ENCODE measurements at places on chromosomes 2 and 18. TPM values are rescaled to one million over a fixed set of nuclear protein-coding genes. Genes with fewer than 3 reads are reported as not detected.

- no peaks in the 10 kb centered on the region for H3K36me3 ChIP-seq
- no peak for DNase-seq
- H3K27me3 ChIP-seq, result peaks cover 2% of the 10 kb centered on the region
- H3K4me3 ChIP-seq, result no peak overlapping the region
- H3K27ac ChIP-seq, result no peak overlapping the region
Observed at GRCh38 chr18:23778828-23779227, 89.6 kb downstream of the LAMA3 start.

Gene VAMP8
- 1.1 TPM for total RNA-seq

GRCh38 chr2:169659320-169659719 is 34.9 kb downstream of the CFAP210 start:
- H3K27ac ChIP-seq, result no peak overlapping the region
- H3K4me3 ChIP-seq, result no peak overlapping the region
- peaks cover 7% of the 10 kb centered on the region for H3K4me1 ChIP-seq
- peaks cover 5% of the 10 kb centered on the region for H3K27me3 ChIP-seq
- DNase-seq, result no peak

Gene STRADB
- total RNA-seq, result 40.4 TPM

Gene UPP2
- total RNA-seq, result not detected

Gene PAX3
- 52.2 TPM for total RNA-seq

DNA sequence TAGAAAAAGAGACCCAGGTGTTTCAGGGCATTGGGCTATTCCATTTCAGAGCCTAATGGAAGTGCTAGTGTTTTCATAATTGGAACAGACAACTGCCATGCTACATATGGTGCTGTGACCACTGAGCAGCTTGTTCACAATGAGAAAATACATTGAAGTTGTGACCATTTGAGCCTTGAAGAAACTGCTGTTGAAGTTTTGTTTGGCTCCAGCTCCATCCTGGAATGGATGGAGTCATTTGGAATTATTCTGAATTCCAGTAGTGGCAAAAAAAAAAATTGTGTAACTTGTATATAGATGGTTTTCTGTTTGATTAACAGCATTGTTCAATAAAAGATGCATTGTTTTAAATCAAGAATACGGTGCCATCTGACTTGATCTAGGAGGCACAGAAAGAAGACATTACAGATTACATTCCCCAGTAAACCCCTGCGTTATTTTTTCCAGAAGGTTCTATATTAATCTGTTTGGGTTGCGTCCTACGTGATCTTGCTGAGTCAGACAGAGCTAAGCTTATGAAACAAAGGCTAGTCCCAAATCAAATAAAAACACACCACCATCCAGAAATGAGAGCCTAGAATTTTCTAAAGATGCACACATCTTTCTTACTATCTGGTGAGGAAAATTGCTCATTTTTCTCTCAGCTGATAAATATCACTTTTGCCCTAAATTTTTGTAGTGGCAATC is 19.2 kb downstream of the FMNL2 start:
- H3K27me3 ChIP-seq, result no peaks in the 10 kb centered on the region
- H3K36me3 ChIP-seq, result no peaks in the 10 kb centered on the region
- H3K4me3 ChIP-seq, result no peak overlapping the region
- H3K27ac ChIP-seq, result no peak overlapping the region
- DNase-seq, result no peak

DNA sequence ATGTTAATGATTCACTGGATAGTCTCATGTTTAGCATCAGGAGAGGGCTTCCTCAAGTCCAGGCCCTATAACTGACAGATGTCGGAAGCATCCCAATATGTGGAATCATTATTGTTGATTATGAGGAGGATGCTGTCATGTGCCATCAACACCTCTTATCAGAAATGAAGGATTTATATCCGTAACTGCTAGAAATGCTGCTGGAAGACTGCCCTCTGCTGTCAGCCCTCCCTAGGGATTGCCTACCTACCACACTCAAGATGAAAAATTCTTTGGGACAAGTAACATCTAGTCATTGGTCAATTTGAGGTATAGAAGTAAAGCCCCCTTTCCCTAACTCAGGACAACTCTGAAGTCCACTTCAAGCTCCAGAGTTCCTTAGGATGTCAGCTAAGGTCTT is 1166.5 kb upstream of the NXPH2 start:
- H3K27ac ChIP-seq, result no peak overlapping the region
- no peak for DNase-seq
- H3K27me3 ChIP-seq, result no peaks in the 10 kb centered on the region
- H3K4me1 ChIP-seq, result no peaks in the 10 kb centered on the region
- no peaks in the 10 kb centered on the region for H3K36me3 ChIP-seq

Gene RGPD4
- total RNA-seq, result 0.05 TPM

- H3K36me3 ChIP-seq, result no peaks in the 10 kb centered on the region
- no peak overlapping the region for H3K27ac ChIP-seq
- no peaks in the 10 kb centered on the region for H3K27me3 ChIP-seq
- no peak for DNase-seq
- H3K4me3 ChIP-seq, result no peak overlapping the region
Observed at GRCh38 chr2:173866874-173867618, 98.1 kb downstream of the SP3 start.

Gene ALPI
- not detected for total RNA-seq

DNA sequence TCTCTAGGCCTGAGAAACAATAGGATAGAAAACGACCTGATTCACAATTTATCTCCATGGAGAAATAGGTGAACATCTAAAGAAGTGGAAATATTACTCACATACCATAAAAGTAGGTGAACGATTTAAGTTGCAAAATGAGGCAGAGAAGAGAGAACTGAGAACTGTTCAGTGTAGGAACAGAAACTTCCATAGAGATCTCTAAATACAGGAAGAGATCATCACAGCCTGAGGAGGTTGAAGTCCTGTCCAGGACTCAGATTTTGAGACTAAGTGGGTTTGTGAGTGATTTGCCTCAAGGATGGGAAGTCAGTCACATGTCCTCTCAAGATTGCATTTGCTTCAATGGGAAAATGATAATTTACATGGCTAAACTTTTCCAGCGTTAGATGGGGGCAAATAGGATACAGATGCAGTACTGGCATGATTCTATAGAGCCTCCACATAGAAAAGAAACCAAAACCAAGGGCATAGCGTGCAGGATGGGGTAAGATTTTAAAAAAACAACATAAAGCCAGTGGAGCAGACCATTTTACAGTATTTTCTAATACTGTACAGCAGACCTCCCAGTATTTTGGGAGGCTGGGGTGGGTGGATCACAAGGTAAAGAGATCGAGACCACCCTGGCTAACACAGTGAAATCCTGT is 68.8 kb downstream of the MEP1B start:
- H3K27ac ChIP-seq, result no peak overlapping the region
- H3K4me3 ChIP-seq, result no peak overlapping the region
- peaks cover 6% of the 10 kb centered on the region for H3K36me3 ChIP-seq
- H3K4me1 ChIP-seq, result no peaks in the 10 kb centered on the region
- DNase-seq, result no peak

Gene PTH2R
- not detected for total RNA-seq

GRCh38 chr2:142794850-142795249 is 82.6 kb upstream of the KYNU start:
- no peak overlapping the region for H3K4me3 ChIP-seq
- no peak overlapping the region for H3K27ac ChIP-seq
- H3K4me1 ChIP-seq, result peaks cover 6% of the 10 kb centered on the region
- no peaks in the 10 kb centered on the region for H3K27me3 ChIP-seq

- H3K4me1 ChIP-seq, result peaks cover 7% of the 10 kb centered on the region
- DNase-seq, result no peak
- H3K27me3 ChIP-seq, result no peaks in the 10 kb centered on the region
- H3K4me3 ChIP-seq, result no peak overlapping the region
- H3K36me3 ChIP-seq, result no peaks in the 10 kb centered on the region
Observed at GRCh38 chr2:35503738-35504199, 851.8 kb upstream of the CRIM1 start.

DNA sequence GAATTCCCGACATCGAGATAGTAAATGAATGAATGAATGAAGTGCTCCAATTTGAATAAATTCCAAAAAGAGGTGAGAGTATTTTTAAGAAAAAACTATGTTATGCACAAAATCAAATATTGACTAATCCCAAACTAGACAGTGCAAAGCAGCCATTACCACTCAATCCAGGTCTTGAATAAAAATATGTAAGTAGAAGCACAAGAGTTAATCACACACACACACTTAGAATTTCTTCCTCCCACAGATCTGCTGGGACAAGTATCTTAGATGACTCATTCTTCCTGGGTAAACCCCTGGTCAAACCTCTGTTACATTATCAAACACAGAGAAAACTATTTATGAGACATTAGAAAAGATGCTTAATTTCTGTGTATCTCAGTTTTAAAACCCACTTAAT is 102.0 kb downstream of the PLA2R1 start:
- no peak for DNase-seq
- H3K4me3 ChIP-seq, result no peak overlapping the region
- H3K27me3 ChIP-seq, result no peaks in the 10 kb centered on the region
- no peaks in the 10 kb centered on the region for H3K36me3 ChIP-seq

Gene FNDC4
- 14.2 TPM for total RNA-seq

DNA sequence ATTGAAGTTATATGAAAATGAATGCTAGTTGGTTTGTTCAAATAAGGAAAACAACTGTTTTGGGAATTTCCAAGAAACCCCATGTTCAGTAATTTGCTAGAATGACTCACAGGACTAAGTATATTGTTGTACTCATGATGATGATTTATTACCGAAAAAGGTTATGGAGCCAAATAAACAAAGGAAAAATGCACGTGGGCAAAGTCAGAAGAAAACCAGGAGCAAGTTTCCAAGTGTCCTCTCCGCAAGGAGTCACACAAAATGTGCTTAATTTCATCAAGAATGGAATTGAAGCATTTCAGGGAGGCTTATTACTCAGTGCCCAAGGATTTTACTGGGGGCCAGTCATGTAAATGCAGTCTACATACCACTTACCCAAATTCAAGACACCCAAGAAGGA is 1652.4 kb upstream of the TMEFF2 start:
- H3K27ac ChIP-seq, result no peak overlapping the region
- H3K27me3 ChIP-seq, result no peaks in the 10 kb centered on the region
- H3K4me3 ChIP-seq, result no peak overlapping the region
- no peak for DNase-seq

DNA sequence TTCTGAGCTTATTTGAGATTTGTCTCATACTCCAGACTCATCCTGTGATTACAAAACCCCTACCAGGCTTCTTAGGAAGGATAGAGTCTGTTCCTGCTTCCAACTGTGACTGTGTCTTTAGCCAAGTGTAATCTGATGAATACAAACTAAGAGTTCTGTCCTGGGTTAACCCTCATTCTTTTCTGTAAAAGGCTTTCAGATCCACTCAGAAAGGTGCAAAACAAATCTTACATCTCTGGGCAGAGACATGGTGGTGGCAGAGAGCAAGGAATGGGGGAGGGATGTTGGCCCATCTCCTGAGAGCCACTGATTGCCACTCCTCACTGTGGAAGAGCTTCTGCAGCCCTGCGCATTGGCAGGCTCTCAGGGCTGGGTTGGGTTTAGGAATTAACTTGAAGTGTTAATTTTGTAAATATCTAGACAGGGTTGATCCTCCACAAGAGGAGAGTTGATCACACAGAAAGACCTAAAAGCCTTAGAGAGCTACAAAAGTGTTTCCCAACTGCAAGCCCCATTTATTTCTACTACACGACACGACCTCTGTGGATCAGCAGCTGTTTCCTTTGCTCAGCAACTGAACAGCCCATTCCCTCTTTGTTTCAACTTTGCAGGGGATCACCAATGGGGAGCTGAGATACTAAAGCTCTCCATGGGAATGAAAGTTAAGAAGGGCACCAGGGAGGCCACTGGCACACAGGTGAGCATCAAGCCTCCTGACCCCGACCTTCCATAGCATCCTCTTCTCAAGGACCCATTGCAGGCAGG is 23.7 kb upstream of the SPTBN1 start:
- no peaks in the 10 kb centered on the region for H3K27me3 ChIP-seq
- H3K4me3 ChIP-seq, result no peak overlapping the region
- peaks cover 5% of the 10 kb centered on the region for H3K4me1 ChIP-seq
- no peaks in the 10 kb centered on the region for H3K36me3 ChIP-seq
- H3K27ac ChIP-seq, result peak overlapping the region; percentile 64

GRCh38 chr2:65193446-65193845 is 34.2 kb upstream of the ACTR2 start:
- no peak overlapping the region for H3K27ac ChIP-seq
- H3K4me1 ChIP-seq, result peaks cover 6% of the 10 kb centered on the region
- H3K27me3 ChIP-seq, result no peaks in the 10 kb centered on the region
- no peak overlapping the region for H3K4me3 ChIP-seq

DNA sequence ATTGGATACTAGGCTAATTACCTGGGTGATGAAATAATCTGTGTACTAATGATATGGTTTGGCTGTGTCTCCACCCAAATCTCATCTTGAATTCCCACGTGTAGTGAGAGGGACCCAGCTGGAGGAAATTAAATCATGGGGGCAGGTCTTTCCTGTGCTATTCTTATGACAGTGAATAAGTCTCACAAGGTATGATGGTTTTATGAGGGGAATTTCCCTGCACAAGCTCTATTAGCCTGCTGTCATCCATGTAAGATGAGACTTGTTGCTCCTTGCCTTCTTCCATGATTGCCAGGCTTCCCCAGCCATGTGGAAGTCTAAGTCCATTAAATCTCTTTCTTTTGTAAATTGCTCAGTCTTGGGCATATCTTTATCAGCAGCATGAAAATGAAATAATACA is 394.1 kb upstream of the SYT4 start:
- H3K4me1 ChIP-seq, result no peaks in the 10 kb centered on the region
- DNase-seq, result no peak
- no peaks in the 10 kb centered on the region for H3K36me3 ChIP-seq
- H3K27ac ChIP-seq, result no peak overlapping the region

DNA sequence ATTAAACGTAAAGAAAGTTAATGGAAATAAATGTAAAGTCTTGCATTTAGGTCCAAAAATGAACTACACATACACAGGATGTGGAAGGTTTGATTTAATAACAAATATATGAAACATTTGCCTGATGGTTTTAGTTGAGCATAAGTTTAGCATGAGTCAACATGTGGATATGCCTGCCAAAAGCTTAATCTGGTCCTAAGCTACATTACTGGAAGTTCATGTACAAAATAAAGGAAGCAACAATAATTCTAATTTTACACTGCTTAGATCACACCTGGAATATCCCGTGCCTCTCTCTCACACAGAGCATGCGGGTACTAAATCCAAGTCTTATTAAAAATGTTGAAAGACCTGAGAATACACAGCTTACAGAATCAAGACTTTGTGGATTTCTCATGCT is 276.5 kb upstream of the NRP2 start:
- no peaks in the 10 kb centered on the region for H3K27me3 ChIP-seq
- H3K4me1 ChIP-seq, result peaks cover 16% of the 10 kb centered on the region
- no peak overlapping the region for H3K27ac ChIP-seq

Gene SERPINB13
- not detected for total RNA-seq

GRCh38 chr2:219362524-219363164 is 25.1 kb downstream of the DNPEP start:
- no peak for DNase-seq
- peaks cover 50% of the 10 kb centered on the region for H3K27me3 ChIP-seq
- H3K36me3 ChIP-seq, result peaks cover 2% of the 10 kb centered on the region

DNA sequence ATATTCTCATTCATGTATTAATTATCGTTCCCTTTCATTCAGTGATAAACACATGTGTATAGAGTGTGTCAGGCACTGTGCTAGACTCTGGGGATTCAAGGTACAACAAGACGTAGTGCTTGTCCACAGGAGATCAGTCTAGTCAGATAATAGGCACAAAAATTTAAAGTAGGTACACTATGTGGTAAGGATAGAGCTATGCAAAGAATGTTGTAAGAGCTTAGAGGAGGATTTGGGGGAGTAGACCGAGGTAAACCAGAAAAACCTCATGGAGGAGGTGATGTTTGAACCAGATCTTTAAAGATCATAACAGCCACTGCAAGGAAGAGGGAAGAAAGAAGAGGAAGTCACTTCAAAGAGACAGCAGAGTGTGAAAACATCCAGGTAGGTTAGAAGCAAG is 256.9 kb upstream of the DDX18 start:
- peaks cover 3% of the 10 kb centered on the region for H3K36me3 ChIP-seq

GRCh38 chr18:73254564-73254963 is 386.8 kb upstream of the NETO1 start:
- H3K27me3 ChIP-seq, result no peaks in the 10 kb centered on the region
- H3K27ac ChIP-seq, result no peak overlapping the region
- DNase-seq, result no peak
- no peaks in the 10 kb centered on the region for H3K36me3 ChIP-seq
